Activated naive CD8-positive, alpha-beta T cell treated with anti-CD3 and anti-CD28 coated beads, Interleukin-2, amount 10 ng/mL, durations not matched to agents 7 days and 5 days (primary cell): ENCODE measurements at places on chromosomes 7 and 10.

- H3K4me3 ChIP-seq, result no peak overlapping the region
- no peaks in the 10 kb centered on the region for H3K4me1 ChIP-seq
- DNase-seq, result no peak
- no peaks in the 10 kb centered on the region for H3K27me3 ChIP-seq
- no peak overlapping the region for H3K27ac ChIP-seq
Measured at GRCh38 chr7:77284616-77285015, 85.0 kb upstream of the FGL2 start.

DNA sequence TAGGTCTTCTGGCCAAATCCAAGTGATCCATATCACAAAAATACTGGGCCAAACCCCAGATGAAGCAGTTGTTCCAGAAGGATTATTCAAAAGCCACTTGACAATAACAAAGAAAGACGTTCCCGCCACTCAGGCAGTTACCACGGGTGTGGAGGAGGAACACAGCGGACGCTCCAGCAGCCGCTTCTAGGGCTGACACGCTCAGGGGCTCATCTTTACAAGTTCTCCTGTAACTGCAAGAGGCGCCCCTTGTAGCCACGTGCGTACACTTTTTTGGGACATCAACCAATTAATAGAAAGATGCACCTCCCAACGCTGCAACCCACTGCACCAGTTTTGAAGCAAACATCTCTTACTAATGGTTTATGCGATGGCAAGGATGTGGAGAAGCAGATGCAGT lies 159.4 kb downstream of the GRID1 start:
- H3K27me3 ChIP-seq, result no peaks in the 10 kb centered on the region
- no peaks in the 10 kb centered on the region for H3K36me3 ChIP-seq
- no peak overlapping the region for H3K4me3 ChIP-seq
- DNase-seq, result peak; percentile 3

DNA sequence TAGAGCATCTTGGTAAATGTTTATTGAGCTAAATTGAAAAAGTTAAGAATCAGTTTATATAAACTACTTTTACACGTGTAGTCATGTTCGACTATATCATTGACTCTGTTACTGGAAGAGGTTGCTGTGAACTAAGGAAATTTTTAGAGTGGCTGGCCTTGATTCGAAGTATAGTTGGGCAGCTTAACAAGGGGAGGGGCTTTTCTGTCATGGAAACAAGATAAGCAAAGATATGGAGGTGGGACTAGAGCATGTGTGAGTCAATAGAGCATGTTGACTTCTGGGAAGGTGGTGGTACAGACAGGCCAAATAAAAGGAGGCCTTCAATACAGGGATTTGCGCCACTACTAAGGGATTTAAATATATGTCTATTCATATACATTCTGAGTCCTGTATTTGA lies 7.6 kb downstream of the ATP5F1C start:
- DNase-seq, result no peak
- no peaks in the 10 kb centered on the region for H3K27me3 ChIP-seq
- H3K36me3 ChIP-seq, result peaks cover 26% of the 10 kb centered on the region
- H3K27ac ChIP-seq, result peak overlapping the region; percentile 3
- H3K4me3 ChIP-seq, result no peak overlapping the region
- peaks cover 37% of the 10 kb centered on the region for H3K4me1 ChIP-seq

DNA sequence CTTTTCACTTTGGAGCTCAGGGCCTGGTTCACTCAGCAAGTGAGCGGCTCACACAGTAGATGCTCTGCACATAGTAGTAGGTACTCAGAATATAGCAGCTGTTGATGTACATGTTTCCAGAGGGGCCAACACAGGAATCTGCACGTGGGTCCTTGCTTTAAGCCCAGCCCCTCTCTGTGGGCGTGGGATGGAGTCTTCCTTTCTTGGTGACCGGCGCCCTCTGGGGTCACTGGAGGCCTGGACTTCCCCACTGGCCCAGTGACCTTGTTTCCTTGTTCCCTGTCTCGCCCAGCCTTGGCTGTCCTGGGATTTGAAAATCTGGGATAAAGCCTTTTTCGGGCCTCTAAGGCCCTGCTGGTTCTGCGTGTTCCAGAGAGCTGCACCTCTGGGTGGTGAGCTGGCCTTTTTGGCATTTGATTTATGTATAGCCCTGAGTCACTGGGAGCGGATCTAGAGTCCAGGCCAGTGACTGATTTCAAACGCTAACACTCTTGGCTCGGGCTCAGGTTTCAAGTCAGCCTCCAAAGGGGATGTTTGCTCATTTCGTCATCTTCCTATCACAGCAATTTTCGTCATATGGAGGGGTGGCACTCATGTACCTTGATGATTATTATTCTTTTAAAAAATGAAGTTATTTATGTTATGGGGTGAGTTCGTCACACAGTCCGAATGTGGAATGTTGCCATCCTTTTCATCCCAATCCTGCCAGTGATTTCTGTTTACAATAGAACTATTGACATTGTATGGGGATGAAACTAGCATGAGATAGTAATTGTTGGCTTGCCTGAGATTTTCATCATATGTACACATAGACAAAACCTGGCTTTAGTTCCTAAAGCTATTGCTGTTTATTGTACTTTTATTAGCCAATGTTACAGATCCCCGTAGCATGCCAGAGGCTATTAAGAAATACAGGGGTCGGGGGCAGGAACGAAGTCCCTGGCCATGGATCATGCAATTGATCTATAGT lies 65.5 kb downstream of the CUX1 start:
- H3K27me3 ChIP-seq, result no peaks in the 10 kb centered on the region
- no peak for DNase-seq
- no peak overlapping the region for H3K27ac ChIP-seq
- H3K36me3 ChIP-seq, result no peaks in the 10 kb centered on the region
- H3K4me1 ChIP-seq, result peaks cover 23% of the 10 kb centered on the region
- H3K4me3 ChIP-seq, result no peak overlapping the region

- H3K4me3 ChIP-seq, result no peak overlapping the region
- no peak for DNase-seq
- H3K4me1 ChIP-seq, result no peaks in the 10 kb centered on the region
- no peak overlapping the region for H3K27ac ChIP-seq
- H3K27me3 ChIP-seq, result peaks cover 9% of the 10 kb centered on the region
Measured at GRCh38 chr7:22195397-22196172, 161.4 kb downstream of the RAPGEF5 start.

- no peak for DNase-seq
- H3K27me3 ChIP-seq, result no peaks in the 10 kb centered on the region
- H3K4me3 ChIP-seq, result peak overlapping the region; percentile 77
- H3K27ac ChIP-seq, result peak overlapping the region; percentile 98
- H3K4me1 ChIP-seq, result peaks cover 68% of the 10 kb centered on the region
Measured at GRCh38 chr10:3807211-3807927, 22.4 kb upstream of the KLF6 start.

- no peaks in the 10 kb centered on the region for H3K27me3 ChIP-seq
- peaks cover 2% of the 10 kb centered on the region for H3K4me1 ChIP-seq
- no peak overlapping the region for H3K27ac ChIP-seq
- H3K4me3 ChIP-seq, result no peak overlapping the region
Measured at GRCh38 chr10:123284022-123284421, 129.8 kb downstream of the BUB3 start.

DNA sequence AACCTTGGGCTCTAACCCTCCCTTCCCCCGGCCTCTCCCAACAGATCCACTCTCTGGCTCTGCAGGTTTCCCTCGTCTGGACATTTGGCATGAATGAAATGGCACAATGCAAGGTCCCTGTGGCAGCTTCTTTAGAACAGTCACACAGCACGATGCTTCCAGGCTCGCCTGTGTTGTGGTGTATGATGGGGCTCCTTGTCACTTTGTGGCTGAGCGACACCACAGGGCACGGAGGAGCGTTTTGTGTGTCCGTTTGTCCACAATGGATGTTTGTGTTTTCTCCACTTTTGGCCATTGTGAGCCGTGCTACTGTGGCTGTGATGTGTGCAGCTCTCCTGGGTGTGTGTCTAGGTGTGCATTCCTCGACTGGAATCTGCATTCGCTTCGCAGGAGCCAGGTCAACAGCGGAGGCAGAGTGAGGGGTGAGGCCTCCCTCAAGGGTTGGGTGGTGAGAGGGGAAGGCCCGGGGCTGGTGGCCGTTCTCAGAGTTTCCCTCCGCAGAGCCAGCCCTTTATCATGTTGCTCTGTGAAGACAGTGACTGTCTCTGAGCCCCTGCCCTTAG lies 22.3 kb upstream of the SHH start:
- no peak overlapping the region for H3K27ac ChIP-seq
- H3K4me3 ChIP-seq, result no peak overlapping the region
- DNase-seq, result no peak
- no peaks in the 10 kb centered on the region for H3K4me1 ChIP-seq
- peaks cover 11% of the 10 kb centered on the region for H3K27me3 ChIP-seq
- no peaks in the 10 kb centered on the region for H3K36me3 ChIP-seq

- DNase-seq, result no peak
- H3K27me3 ChIP-seq, result no peaks in the 10 kb centered on the region
- H3K4me1 ChIP-seq, result no peaks in the 10 kb centered on the region
- H3K4me3 ChIP-seq, result no peak overlapping the region
Measured at GRCh38 chr10:65945061-65945460, 980.8 kb upstream of the LRRTM3 start.

DNA sequence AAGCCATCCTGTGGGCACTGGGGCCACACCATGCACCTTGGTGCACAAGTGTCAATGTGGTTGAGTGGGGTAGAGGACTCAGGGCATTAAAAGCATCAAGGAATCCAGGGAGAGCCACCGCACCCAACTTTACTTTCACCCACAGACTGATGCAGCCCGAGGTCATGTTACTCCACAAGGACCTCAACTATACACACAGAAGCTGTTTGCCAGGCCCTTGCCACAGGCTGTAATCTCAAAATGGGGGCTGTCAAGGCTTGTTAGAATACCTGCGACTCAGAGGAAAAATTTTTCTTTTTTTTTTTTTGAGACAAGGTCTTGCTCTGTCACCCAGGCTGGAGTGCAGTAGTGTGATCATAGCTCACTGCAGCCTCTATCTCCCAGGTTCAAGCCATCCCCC lies 26.5 kb upstream of the KCTD7 start:
- H3K27me3 ChIP-seq, result no peaks in the 10 kb centered on the region
- H3K4me3 ChIP-seq, result no peak overlapping the region
- H3K4me1 ChIP-seq, result no peaks in the 10 kb centered on the region
- H3K36me3 ChIP-seq, result no peaks in the 10 kb centered on the region

- no peak overlapping the region for H3K4me3 ChIP-seq
- DNase-seq, result no peak
- H3K4me1 ChIP-seq, result peaks cover 16% of the 10 kb centered on the region
- H3K27me3 ChIP-seq, result no peaks in the 10 kb centered on the region
Measured at GRCh38 chr7:105224884-105225651, 163.7 kb downstream of the SRPK2 start.

DNA sequence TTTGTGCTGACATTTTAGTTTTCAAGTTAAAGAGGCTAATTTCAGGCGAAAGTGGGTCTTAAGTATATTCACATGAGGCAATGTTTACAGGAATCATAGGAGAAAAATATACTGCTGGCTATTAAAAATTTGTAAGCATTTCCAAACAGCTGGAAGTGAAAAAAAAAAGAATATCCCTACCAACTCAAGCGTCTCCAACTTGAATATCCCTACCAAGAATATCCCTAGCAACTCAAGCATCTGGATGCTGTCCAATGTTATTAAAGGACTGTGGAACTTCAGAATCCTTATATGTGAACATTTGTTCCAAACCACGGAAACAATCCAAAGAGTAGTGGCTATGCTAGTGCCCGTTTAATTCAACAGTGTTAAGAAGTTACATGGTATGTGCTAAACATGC lies 1303.0 kb downstream of the GATA3 start:
- DNase-seq, result no peak
- H3K4me1 ChIP-seq, result peaks cover 2% of the 10 kb centered on the region
- H3K27me3 ChIP-seq, result no peaks in the 10 kb centered on the region
- H3K36me3 ChIP-seq, result peaks cover 2% of the 10 kb centered on the region
- no peak overlapping the region for H3K4me3 ChIP-seq
- no peak overlapping the region for H3K27ac ChIP-seq

- H3K27me3 ChIP-seq, result peaks cover 3% of the 10 kb centered on the region
- no peak for DNase-seq
- no peak overlapping the region for H3K27ac ChIP-seq
- H3K4me1 ChIP-seq, result peaks cover 7% of the 10 kb centered on the region
- H3K4me3 ChIP-seq, result no peak overlapping the region
- peaks cover 2% of the 10 kb centered on the region for H3K36me3 ChIP-seq
Measured at GRCh38 chr10:33263453-33263852, 71.0 kb downstream of the NRP1 start.

- peaks cover 1% of the 10 kb centered on the region for H3K4me1 ChIP-seq
- no peaks in the 10 kb centered on the region for H3K36me3 ChIP-seq
- H3K4me3 ChIP-seq, result no peak overlapping the region
- no peak for DNase-seq
- no peaks in the 10 kb centered on the region for H3K27me3 ChIP-seq
Measured at GRCh38 chr7:66279912-66280311, 74.8 kb downstream of the TPST1 start.

DNA sequence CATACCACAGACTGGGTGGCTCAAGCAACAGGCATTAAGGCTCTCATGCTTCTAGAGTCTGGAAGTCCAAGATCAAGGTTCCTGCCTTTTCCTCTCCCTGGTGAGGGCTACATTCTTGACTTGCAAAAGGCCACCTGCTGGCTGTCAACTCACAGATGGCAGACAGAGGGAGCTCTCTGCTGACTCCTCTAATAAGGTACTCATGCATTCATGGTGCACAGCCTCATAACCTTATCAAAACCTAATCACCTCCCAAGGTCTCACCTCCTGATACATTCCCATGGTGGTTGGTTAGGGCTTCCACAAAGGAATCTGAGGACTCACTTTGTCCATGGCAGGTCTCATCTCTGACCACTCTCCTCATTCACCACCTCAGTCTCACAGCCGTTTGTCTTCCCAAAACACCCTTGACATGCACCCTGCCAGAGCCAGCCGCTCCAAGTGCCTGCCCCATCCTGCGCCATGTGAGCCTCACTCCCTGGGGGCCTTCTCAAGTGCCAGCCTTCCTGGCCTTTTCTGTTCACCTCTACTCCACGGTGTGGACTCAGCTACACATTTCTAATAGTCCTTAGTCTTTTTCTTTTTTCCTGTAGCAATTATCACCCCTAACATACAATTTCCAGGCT lies 400.3 kb upstream of the ADARB2 start:
- H3K27me3 ChIP-seq, result no peaks in the 10 kb centered on the region
- no peaks in the 10 kb centered on the region for H3K36me3 ChIP-seq
- no peak for DNase-seq
- H3K4me3 ChIP-seq, result no peak overlapping the region

DNA sequence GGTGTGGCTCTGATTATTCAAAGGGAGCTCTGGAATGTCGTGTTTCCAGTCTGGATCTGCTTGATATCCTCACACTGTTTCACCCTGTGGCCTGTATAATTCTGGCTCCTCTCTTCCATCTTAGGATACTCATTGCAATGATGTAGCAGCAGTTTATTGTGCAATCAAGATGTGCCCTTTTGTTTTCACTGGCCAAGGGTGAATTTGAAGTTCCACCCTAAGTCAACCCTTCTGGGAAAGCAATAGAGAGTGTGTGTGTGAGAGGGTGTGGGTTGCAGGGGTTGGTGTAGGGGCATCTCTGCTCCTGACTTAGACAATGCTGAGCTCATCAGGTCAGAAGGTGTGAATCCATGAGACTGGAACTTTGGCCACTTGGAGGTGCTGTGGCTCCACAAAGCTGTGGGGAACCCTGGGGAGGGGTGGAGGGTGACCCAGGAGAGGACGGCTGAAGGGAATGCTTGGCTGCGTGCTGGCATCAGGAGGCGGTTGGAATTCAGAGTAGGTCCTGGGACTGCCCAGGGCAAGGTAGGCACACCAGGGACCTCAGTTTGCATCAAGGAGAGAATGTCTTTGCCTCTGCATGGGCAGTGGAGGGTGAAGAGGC lies 118.0 kb upstream of the PRSS58 start:
- DNase-seq, result no peak
- H3K27ac ChIP-seq, result peak overlapping the region; percentile 49
- H3K4me1 ChIP-seq, result no peaks in the 10 kb centered on the region
- no peak overlapping the region for H3K4me3 ChIP-seq

- peak; percentile 64 for DNase-seq
- peaks cover 3% of the 10 kb centered on the region for H3K36me3 ChIP-seq
- H3K4me3 ChIP-seq, result peak overlapping the region; percentile 89
- peak overlapping the region; percentile 82 for H3K27ac ChIP-seq
Measured at GRCh38 chr10:23343591-23344240, 881 bp downstream of the C10orf67 start.
